ENCODE measurements at places on chromosomes 2 and 18.

DNA sequence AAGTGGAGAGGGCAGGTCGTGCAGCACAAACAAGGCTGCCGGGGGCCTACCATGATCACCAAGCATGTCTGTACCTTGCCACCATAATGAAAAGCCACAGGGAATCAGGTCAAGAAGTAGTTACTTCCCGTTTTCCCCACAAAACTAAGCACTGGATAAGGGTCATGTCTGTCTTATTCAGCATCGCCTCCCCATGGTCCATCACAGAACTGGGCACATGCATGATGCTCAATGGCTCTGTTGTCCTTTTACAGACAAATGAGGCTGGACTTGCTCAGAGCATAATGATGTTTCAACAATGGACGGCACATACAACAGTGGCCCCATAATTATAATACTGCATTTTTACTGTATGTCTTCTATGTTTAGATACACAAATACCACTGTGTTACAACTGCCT is 27.5 kb downstream of the REEP1 start:
- no peak for DNase-seq

DNA sequence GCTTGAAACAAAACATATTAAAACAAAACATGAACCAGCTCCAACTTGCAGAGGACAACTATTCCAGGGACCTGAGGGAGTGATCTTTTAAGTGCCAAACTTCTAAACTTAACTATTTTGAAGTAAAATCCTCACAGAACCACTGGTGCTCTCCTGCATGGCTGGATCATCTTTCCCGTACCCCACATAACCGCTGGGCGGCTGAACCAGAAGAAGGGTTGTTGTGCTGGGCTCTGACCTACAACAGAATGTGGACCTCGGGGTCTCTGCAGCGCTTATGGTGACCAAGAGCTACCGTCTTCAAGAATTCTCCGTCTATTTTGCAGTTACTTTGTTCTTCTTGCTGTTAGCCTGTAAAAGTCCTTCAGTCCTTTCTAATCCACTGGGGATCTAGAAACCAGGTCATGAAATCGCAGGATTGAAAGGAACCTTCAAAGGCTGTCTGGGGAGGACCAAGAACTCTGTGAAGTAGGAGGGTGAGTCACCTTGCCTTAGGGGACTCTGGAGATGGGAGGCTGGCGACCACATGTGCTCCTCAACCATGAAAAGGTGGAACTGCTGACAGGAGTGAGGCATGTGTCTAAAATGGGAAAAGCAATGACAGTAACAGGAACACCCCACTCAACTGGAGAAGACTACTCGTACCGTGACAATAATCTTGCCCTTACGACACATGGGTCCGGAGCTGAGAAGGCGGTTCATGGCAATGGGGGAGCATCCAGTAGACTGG is 46.6 kb downstream of the HDLBP start:
- DNase-seq, result no peak

- DNase-seq, result no peak
Measured at GRCh38 chr2:155525199-155525598, 807.3 kb downstream of the NR4A2 start.

- no peak for DNase-seq
Measured at GRCh38 chr2:230447455-230448451, 31.8 kb downstream of the SP100 start.

- DNase-seq, result peak; percentile 10
Measured at GRCh38 chr18:12645751-12646203, 12.1 kb downstream of the SPIRE1 start.

GRCh38 chr2:175168564-175168945 is 552 bp upstream of the ATF2 start:
- no peak for DNase-seq
